DMS 273 treated with DMSO at 0.1 percent for 48 hours (cell line): ENCODE measurements at places on chromosomes 3 and 15.

GRCh38 chr3:168794427-168794826, 698.7 kb upstream of the GOLIM4 start:
- no peak for DNase-seq

- DNase-seq, result no peak
Measured at GRCh38 chr3:5054098-5054497, 68.0 kb upstream of the ARL8B start.

GRCh38 chr3:177448987-177449359, 251.7 kb upstream of the TBL1XR1 start:
- no peak for DNase-seq

DNA sequence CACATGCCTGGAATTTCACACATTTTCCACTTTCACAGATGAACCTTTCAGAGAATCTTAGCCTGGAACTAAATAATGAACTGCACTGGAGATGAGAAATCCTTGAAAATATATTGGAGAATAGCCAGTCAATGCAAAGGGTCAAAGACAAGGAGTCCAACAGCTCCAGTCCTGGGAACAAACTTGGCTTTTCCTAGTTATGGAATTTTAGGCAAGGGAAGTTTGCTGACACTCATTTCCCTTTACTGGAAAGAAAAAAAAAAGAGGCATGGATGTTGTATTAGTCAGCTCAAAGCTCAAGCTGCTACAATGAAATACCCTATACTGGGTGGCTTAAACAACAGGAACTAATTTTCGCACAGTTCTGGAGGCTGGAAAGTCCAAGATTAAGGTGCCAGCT, 690.8 kb upstream of the ARPP21 start:
- no peak for DNase-seq

DNA sequence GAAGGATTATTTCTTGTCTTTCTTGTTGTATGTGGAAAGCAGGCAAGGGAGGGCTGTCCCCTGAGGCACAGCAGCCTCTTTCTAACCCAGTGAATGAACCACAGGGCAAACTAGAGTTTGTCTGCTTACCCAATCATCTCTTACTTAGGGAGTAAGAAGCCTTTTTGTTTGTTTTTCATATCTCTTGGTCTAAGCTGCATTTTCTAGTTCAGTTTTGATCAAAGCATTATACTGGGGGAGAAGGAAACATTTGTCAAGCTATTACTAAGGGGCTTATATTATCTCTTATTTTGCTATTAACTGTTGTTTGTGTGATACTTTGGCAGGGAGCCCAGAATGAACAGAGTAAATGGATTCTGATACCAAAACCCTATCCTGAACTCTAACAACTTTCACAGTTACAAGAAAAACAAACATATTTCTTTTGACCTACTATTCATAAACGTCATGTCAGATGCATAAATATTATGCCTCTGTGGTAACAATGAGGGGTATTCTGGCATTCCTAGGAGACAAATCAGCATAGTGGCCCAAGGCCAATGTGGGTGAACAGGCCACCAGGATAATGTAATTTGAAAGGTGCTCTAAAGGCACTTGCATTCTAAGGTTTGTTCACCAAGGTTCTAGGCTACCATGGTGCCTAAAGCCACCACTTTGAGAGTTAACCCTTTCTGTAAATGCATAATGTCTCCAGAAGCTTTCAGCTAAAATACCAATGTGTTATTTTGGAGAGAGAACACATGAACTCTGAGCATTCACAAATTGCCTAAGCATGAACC, 271.6 kb upstream of the ZPLD1 start:
- DNase-seq, result no peak

- no peak for DNase-seq
Measured at GRCh38 chr15:53453253-53454105, 306.0 kb downstream of the WDR72 start.

GRCh38 chr3:104126864-104127553, 1239.7 kb upstream of the ALCAM start:
- DNase-seq, result no peak

- no peak for DNase-seq
Measured at GRCh38 chr3:128462931-128463330, 3.8 kb downstream of the DNAJB8 start.

DNA sequence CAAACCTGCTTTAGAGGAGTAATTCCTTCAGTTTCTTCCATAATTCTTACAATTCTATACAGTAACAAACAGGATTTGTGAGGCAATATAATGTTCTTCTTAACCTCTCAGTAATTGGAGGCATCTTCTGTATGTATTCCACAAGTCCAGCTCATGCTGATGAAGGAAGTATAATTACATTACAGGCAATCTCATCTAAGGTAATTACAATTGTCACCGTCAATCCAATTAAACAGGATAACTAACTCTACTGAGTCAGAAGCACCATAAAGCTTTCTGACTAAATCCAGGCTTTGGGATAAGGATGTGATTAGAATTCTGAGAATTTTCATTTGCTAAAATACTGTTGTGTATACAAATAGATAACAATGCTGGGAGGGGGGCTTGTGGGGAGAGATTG, 115.2 kb upstream of the SEMA6D start:
- no peak for DNase-seq

DNA sequence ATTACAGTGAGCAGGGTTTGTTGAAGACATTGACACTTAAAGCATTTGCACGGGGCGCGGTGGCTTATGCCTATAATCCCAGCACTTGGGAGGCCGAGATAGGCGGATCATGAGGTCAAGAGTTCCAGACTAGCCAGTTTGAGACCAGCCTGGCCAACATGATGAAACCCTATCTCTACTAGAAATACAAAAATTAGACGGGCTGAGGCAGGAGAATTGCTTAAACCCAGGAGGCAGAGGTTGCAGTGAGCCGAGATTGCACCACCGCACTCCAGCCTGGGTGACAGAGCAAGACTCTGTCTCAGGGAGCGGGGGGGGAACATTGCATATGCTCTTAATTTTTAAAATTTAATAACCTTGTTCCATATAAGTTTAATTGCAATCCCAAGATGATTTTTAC, 11.9 kb downstream of the STT3B start:
- DNase-seq, result no peak

DNA sequence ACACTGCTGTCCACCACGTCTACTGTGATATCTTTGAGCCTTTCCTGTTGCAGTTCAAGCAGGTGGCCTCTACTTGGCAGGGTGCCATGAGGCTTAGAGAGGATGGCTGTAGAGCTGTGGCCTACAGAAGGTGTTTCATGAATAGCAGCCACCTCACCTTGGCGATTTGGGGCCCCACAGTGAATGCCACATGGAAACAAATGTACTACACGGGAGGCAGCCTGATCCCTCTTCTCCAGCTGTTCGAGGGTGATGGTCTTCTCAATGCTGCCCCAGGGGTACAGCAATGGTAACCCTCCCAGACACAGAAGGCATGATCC, 70.7 kb downstream of the FAM43A start:
- no peak for DNase-seq

DNA sequence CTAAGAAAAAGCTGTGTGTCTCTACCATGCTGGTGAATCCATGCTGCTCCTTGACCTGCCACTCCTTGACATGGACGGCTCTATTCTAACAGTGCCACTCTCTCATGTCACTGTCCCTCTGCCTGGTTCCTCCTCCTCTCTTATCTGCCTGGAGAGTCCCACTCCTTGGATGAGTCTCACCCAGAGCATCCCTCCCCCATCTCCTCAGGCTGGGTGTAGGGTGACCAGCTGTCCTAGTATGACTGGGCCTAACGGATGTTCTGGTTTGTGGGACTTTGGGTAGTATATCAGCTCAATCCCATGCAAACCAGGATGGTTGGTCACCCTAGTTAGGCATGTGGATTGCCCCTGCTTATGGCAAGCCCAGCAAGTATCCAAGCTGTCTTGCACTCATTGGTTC, 54.3 kb downstream of the LIPC start:
- DNase-seq, result no peak

DNA sequence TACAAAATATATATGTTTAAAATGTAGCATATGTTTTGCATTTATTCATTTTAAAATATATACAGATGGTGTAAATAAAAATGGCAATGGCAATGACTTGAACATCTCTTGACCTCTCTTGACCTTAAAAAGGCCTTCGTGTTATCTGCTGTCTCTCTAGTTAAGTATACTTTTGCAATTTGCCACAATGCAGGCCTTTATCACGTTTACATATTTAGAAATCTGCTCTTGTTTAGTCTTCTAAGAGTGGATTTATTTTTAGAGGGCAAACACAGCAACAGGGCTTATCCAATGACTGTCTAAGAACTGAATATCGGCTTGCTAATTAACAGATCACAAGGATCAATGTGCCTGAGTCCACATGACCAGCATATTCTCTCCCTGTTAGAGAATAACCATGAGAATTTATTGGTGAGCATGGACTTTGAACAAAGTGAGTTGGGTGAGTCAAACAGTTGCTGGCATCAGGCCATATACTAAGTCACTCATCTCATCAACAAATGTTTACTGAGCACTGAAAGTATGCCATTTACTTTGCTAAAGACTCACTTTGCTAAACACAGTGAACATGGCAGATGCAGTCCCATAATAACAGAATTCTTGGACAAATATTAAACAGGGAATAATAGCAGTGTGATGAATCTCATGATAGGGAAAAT, 48.2 kb downstream of the MDFIC2 start:
- no peak for DNase-seq

DNA sequence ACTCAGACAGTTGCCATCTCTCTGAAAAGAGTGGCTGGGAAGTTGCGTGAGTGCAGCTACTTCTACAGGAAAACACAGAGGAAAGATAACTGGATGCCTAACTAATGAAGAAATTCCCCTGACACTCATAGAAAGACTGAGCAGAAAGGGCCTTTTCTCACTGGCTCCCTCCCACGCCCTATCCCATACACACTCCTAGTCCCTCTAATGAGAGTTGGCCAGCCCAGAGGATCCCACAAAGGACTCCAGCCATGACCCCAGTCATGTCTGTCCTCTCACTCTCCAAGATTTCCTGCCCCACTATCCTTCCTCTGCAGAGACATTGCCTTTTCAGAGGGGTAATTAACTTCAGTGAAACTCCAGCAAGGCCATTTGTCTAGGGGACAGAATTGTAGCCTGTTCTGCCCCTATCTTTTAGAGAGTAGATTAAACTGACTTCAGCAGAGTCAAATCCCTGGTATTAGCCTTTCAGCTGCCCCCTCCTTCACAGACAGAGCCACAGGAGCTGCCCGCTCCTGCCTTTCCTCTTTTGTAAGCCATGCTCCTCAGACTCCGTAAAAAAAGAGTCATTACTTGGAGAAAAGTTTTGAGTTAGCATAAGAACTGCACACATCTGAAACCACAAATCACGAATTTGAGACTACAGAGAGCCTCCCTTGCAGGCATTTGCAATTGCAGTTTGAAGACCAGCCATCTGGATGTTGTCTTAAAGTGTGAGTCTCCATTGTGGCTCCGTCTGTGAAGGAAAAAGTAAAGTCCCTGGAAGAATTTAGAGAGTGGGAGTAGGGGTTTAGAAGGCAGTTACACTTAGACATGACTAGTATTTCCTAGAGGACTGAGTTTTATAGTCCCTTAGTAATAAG, 129.1 kb upstream of the SEMA6D start:
- no peak for DNase-seq

DNA sequence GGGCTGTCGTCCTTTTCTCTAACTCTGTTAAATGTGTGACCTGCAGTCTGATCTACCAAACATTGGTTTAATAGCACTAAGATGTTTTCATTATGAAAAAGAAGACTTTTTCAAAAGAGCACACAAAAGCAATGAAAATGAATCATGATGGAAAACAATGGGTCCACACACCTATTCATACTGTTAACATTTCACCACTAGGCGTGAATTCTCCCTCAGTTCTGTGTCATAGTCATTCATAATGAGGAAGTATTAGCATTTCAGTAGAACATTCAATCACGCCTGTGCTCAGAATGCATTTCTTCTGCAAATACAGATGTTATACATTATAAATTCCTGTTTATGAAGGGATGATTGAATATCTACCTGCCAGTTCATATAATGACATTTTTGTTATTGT, 35.9 kb downstream of the EIF4E3 start:
- DNase-seq, result no peak

DNA sequence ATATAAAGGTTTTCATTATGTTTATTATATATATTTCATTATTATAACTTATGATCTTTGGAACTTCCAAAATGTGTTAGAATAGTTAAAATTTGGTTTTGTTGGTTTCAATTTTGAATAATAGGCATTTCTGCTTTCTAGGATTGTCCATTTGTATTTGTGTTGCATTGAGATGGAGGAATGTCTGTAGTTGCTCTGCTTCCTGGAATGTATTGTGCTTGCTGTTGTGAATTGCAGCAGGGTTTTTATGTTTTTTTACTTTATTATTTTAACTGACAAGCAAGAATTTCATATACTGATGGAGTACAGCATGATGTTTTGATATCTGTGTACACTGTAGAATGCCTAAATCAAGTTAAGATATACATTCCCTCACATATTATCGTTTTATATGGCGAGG, 247.4 kb downstream of the XXYLT1 start:
- DNase-seq, result no peak

DNA sequence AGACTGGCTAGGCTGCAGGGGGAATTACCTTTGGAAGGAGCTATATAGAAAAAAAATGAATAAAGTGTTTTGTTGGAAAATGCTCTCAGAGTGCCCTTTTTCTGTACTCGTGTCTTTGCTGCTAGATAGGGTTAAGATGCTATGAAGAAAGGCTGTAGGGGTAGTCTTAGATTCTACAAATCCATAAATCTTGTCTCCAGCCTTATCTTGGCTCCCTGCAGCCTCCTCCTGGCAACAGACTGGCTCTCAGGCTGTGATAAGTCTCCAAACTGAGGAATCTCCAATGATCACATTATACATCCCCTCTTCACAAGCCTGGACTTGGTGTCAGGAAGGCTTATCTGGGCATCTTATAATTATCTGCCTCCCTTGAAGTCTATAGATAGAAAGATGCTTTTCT, 9.3 kb downstream of the LPCAT4 start:
- DNase-seq, result no peak

- DNase-seq, result no peak
Measured at GRCh38 chr3:195111319-195111705, 159.6 kb downstream of the XXYLT1 start.

- DNase-seq, result no peak
Measured at GRCh38 chr3:159938714-159939113, 49.9 kb upstream of the IL12A start.

DNA sequence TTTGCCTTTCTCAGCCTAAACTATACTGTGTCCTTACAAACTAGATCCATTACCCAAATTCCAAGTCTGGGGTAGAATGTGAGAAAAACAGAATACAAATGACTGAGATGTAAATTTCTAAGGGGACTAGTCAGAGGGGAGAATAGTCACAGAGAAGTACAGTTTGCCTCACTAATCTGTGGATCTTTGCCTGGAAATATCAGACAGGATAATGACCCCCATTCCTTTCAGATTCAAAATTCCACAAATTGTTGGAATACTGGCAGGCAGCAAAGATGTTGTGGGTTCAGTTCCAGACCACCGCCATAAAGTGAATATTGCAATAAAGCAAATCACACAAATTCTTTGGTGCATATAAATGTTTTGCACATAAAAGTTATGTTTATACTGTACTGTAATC, 762.8 kb upstream of the NR2F2 start:
- no peak for DNase-seq
